ENCODE measurements at places on chromosomes 6 and 20.
A peak's percentile ranks its signal among the peaks of the same experiment; 100 is the strongest.

- DNase-seq = no peak
Observed at GRCh38 chr6:100491952-100492670, 27.4 kb upstream of the SIM1 start.

GRCh38 chr6:111870051-111870741 is 3.1 kb downstream of the FYN start:
- peak; percentile 63 for DNase-seq

DNA sequence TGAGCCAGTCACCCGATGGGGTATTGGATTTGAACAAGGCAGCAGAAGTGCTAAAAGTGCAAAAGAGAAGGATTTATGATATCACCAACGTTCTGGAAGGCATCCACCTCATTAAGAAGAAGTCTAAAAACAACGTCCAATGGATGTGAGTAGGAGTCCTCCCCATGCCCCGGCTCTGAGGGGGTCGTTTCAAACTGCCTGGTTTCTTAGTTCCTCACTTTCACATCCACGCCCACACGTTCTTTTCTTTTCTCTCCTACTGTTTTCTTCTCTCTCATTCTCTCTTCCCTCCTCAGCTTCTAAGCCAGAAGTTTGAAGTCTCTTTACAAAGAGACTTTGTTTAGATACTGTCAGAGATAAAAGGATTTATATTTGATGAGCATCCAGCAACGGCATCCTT is 53.0 kb upstream of the CDKAL1 start:
- no peak for DNase-seq

DNA sequence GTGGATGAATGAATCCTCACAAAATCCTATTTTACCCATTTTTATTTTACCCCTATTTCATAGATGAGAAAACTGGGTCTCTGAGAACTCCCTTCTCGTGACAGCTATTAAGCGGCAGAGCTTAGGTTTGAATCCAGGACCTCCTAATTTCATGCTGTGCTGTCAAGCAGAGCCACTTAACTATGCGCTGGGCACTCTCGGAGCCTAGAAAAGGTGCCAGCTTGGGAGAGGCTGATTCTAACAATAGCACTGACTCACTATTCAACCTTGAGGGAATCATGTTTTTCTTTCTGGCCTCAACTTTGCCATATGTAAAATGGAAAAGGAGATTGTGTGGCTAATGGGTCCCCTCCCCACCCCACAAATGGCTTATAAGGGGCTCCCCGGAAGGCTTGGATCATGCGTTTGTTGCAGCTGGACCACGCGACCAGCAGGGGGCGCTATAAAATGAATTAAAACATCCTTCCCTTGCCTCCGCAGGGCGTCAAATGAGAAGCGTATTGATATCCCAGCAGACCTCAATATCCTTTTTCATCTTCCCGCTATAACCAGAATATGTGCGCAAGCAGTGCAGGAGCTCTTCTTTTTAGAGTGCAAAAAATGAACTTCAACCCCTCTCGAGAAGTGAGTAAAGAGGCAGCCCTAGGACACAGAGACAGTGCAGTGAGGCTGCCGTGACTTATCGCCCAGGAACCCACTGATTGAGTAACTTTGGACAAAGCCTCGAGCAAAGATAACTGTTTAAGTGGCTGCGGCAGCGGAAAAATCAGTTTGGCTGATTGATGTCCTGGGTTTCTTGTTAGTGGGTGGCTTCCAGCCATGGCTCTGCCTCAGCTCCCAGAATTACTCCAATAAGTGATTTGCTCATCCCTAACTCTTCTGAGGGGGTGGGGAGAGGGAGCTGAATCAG is 12.8 kb upstream of the PDYN start:
- peak; percentile 27 for DNase-seq

GRCh38 chr20:50297498-50298376 is 107.1 kb downstream of the CEBPB start:
- DNase-seq = no peak

DNA sequence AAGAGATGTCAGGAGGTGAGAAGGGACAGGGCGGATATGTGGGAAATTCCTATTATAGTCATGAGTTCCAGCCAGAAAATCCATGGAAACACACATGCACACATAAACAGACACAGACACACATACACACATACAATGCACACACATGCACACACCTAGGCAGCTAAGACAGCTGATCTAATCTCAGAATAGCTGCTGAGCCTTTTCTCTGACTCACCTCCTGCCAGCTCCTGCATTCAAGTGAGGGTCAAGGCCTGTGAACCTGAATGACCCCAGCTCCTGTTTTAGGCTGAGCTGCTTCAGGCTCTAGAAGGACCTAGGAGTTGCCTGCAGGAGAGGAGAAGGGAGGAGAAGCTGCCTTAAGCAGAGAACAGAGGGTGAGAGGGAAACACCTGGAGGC is 21.6 kb upstream of the RAET1L start:
- DNase-seq = no peak

- DNase-seq = no peak
Observed at GRCh38 chr6:14134211-14134910, 16.8 kb downstream of the CD83 start.

- DNase-seq = no peak
Observed at GRCh38 chr6:150361876-150362275, 6.9 kb upstream of the IYD start.

DNA sequence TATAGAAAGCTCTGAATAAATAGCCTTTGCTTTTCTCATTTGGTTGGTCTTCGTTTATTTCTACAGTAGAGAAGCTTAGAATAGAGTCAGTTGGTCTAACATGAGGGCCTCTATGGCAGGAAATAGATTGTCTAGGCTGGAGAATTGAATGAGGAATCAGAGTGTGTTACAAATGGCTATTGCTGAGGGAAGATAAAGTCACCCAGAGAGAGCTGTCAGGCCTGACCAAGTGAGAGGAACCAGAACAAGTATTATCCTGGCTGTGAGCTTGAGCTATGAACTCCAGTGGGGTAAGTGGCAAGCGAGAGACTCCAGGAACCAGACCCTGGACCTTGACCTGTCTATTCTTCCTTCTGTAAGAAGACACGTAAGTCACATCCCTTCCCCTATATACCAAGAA is 353.1 kb downstream of the CD83 start:
- no peak for DNase-seq

DNA sequence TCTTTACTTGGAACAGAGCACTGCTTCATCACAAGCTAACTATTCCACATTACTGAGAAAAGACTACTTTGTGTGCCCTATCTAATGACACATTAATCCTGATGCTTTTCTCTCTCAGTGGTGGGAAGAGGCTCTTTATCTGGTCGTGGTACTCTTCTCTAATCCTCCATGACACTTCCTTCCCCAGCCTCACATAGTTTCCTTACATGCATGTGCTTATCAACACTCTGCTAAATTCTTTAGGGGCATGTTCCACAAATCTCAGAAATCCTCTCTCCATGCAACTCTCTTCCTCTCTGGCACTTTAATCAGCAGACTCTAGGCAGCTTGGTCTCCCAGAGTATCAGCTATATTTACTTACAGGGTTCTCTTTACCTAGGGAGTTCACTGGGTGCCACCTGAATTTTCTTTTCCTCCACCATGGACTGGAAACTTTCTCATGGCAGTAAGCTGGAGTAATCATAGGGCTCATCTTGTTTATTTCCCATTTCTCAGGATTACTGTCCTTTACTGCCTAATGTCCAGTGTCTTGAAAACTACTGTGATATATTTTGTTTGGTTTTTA is 27.0 kb upstream of the SLC22A2 start:
- no peak for DNase-seq

DNA sequence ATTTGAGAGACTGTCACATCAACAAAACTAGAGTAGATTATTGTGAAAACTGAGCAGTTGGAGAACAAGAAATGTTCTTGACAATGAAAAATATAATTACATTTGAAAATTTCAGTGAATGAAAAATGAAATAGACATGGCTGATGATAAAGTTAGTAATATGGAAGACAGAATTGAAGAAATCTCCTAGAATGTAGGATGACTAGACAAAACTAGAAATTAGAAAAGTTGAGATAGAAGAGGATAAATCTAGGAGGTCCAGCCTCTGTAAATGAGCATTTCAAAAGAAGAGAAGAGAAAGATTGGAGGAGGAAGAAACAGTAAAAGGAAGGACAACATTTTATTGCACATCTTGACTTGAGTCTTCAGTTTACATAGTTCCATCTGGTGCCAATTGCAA is 178.7 kb downstream of the NFATC2 start:
- DNase-seq = no peak

DNA sequence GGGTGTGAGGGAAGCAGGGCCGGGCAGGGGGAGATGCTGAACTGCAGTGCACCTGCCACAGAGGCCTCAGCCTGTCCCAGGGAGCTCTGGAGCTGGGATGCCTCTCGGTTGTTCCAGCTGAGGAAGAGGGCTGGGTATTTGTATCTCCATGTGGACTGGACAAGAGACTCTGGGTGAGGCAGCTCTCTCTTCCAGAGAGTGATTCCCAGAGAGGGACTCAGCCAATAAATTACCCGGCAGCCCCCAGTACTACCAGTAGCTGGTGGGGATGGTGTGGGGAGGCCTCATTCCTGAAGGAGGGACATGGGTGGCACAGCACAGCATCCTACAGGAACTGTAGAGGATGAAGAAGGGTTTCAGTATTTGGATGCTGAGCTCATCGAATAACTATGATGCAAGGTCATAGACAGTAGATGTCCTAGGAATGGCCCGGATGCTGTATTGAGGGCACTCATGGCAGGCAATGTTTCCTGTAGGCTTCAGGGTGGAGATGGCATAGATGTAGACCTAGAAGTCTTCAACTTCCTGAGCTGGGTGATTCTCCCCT is 1.4 kb downstream of the FGD2 start:
- no peak for DNase-seq

DNA sequence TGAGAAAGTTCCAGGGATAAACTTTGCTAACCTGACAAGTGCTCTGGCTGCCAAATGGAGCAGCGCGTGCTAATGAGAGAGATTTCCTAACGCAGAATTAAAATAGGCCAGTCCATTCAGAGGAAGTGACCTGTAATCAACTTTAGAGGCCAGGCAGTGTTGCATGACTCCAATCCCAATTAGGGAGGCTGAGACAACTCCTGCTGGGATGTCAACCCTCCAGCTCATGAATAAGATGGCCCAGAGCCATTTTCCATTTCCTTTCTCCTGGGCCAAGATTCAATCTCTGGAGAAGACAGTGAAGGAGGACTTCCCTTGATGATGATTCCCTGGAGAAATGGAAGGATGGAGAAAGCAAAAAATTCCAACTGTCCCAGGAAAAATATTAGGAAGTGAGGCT is 241.5 kb upstream of the RNF24 start:
- DNase-seq = no peak

GRCh38 chr6:2725999-2726567 is 24.6 kb downstream of the MYLK4 start:
- DNase-seq = peak; percentile 19

- DNase-seq = no peak
Observed at GRCh38 chr6:17504005-17504404, 96.1 kb upstream of the FAM8A1 start.

GRCh38 chr6:162825597-162825996 is 97.8 kb downstream of the PACRG start:
- DNase-seq = peak; percentile 12

DNA sequence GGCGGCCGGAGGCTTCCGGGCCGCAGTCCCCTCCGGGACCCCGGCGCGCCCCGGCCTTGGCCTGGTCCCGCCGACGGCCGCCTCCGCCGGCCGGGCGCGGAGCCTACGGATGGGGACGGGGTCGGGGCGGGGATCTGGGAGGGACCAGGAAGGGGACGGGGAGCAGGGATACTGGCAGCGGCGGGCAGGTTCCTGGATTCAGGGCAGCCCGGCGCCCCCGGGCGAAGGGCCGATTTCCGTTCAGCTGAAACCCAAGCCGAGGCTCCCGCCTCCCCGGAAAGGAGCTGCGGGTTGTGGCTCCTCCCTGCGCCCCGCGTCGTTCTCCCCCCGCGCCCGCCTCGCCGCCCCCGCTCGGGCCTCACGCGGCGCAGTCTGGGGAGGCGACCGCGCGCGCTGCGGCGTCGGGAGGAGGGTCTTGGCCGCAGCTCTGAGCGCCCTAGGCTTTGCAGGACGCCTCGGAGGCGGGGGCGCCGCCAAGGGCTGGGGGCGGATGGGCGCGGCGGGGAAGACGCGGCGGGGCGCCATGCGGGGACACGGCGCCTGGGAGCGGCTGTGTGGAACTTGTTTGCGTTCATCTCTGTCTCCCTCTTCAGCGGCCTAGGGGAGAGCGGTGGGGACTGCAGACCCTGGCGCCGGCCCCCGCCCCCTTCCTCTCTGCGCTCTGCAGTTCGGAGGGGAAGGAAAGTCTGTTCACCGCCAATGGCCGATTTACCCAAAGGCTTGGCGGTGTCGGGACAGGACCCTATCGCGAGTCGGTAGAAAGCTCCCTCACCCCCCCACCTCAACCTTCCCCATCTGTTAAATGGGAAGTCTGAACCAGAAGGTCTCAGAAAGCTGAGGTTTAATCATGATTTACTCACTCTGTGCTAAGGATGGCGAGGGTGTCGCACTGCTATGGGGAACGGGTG is 22.7 kb upstream of the TMEM181 start:
- DNase-seq = peak; percentile 37

DNA sequence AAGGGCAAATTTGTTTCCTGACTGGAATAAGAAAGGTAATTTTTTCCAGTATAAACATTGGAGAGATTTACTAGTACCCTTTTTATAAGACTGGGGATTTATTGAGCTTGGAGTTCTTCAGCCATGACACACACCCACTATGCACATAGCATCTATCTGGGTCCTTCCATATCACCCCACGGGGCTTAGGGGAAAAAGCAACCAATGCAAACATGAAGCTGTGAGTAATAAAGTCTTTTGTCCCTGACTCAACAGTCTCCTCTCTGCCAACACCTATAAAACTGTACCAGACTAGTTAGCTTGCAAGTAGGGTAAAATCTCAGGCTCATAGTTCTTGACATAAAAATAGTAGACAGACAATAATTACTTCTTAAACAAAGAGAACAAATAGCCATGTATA is 23.4 kb downstream of the COL21A1 start:
- no peak for DNase-seq

GRCh38 chr20:57598491-57598890 is 21.7 kb downstream of the ZBP1 start:
- no peak for DNase-seq

GRCh38 chr6:11207199-11207968 is 25.1 kb downstream of the NEDD9 start:
- peak; percentile 43 for DNase-seq

GRCh38 chr6:82686719-82687118 is 323.1 kb downstream of the TPBG start:
- no peak for DNase-seq

DNA sequence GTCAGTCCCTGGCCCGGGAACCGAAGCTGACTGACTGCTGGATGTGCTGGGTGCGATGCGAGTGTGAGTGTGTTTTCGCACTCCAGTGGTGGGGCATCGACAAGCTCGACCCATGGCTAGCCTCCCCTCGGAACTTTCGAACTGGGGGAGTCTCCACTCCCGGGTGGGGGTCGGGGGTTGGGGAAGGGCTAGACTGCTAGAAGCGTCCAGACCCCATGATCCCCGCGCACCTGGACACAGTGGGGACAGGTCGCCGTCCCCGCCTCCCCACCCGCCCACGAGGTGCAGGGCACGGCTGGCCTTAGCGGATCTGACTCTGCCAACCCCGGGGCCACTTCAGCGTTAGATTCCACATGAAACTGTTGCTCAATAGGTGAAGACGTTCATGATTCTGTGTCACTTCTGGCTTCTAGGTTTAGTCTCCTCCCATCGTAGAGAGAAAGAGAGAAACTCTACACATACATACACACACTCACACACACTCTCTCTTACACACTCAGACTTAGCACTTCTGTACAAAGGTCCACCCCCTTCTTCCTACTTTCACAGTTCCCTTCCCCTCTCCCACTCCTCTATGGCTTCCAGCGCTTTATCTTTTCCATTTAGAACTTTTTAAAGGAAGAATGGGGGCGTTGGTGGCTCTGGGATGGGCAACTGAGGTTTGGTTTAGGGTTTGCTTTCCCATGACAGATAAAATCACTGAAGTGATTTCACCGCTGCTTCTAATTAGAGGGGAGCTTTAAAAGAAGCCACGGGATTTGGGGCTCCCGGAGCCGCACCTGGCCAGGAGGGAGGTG is 5.1 kb upstream of the TFAP2A start:
- DNase-seq = no peak
